ENCODE measurements at places on chromosomes 2 and 18.
A peak's percentile ranks its signal among the peaks of the same experiment; 100 is the strongest.

GRCh38 chr2:196592911-196593881 lies 46.3 kb upstream of the CCDC150 start:
- DNase-seq = no peak

- peak; percentile 74 for DNase-seq
These were observed 58.5 kb downstream of the HS1BP3 start for GRCh38 chr2:20592106-20593071.

DNA sequence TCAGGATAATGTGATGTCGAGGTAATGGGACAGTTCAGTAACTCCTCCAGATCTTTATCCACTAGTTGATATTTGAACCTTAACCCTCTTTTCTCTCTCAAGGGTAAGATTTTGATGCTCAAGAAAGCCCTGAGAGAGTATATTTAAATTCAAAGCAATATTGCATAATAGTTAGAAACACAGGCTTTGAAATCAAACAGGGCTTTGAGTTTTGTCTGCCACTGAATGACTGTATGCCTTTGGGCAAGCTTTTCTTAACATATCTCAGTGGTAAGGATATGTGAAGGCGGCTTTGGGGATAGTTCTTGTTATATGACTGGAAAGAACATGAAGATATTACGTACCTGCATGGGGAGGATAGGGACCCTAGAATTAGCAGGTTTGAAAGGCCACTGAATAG lies 11.1 kb downstream of the ITPRID2 start:
- no peak for DNase-seq

GRCh38 chr2:187884003-187884402 lies 329.8 kb upstream of the TFPI start:
- DNase-seq = no peak

DNA sequence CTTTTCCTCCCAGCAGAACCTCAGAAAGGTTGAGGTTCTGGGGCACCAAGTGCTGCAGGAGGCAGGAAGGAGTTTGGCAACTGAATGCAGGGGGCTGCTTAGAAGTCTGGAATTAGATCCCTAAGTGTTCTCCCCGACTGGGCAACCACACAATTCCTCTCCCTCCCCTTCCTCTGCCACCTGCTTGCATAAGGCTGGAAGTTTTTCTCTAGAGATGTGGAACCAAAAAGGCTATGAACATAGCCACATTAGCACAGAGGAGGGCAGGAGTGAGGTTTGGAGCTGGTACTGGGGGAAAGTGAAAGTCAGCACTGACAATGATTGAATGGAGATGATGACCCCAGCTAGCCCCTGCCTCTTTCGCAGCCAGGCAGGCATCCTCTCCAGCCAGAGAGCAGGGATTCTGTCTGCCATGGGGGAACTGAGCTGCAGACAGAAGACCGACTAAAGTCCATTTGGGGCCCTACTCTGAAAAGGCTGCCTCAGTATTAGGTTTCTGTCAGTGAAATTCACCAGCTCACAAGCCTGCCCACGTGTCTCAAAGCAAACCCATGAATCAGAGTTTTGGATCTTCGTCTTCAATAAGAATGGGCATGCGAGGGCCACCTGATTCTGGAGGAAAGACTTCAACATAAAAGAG lies 87.9 kb upstream of the ITGA6 start:
- peak; percentile 72 for DNase-seq

DNA sequence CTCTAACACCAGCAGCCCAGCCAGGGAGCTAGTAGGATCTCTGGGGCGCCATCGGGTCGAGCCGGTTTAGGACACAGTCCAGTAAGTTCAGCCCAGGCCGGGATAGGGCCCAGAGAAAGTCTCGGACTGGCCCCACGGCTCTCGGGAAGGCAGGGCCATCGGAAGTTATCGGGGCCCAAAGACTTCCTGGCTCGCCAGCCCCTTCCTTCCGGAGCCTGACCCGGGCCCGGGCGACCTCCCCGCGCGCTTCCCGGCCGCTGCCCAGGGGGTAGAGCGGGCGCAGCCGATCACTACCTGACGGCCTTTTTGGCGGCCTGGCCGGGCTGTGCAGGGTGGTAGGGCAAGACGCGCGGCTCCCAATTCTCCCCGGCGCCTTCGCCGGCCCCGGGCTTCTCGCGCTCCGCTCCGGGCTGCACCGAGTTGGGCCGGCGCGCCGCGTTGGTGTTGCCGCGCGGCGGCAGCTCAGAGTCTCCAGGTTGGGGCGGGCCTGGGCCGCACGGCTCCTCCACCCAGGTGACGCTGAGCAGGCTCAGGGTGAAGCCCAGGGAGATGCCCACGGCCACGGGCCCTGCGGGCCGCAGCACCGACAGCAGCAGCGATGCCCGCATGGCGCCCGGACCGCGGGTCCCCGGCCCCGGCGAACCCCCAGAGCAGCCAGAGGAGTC lies 546 bp downstream of the CHPF start:
- DNase-seq = no peak

DNA sequence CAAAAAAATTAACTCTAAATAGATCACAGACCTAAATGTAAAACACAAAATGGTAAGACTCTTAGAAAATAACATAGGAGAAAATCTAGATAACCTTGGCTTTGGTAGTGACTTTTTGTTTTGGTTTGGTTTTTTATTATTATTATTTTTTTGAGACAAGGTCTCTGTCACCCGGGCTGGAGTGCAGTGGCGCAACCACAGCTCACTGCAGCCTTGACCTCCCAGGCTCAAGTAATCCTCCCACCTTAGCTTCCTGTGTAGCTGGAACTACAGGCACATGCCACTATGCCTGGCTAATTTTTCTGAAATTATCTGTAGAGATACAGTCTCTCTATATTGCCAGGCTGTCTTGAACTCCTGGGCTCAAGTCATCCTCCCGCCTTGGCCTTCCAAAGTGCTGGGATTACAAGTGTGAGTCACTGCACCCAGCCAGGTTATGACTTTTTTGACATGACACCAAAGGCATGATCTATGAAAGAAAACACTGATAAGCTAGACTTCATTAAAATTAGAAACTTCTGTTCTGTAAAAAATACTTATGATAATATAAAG lies 88.0 kb downstream of the HNRNPLL start:
- peak; percentile 3 for DNase-seq

DNA sequence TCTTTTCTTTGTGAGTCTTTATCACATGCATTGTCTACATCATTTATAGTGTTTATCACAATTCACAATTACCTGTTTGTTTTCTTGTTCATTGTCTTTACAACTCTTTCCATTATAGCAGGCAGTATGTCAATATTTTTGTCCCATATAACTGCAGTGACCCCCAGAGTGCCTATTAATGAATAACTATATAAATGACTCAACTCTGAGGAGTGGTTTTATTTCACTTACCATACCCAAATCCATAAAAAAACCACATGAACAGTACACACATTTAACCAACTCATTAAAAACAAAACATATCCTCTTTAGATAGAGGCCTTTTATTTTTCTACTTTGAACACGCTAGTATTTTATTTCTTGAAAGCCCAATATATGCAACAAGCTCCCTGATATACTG lies 1419.1 kb upstream of the NXPH2 start:
- DNase-seq = no peak

DNA sequence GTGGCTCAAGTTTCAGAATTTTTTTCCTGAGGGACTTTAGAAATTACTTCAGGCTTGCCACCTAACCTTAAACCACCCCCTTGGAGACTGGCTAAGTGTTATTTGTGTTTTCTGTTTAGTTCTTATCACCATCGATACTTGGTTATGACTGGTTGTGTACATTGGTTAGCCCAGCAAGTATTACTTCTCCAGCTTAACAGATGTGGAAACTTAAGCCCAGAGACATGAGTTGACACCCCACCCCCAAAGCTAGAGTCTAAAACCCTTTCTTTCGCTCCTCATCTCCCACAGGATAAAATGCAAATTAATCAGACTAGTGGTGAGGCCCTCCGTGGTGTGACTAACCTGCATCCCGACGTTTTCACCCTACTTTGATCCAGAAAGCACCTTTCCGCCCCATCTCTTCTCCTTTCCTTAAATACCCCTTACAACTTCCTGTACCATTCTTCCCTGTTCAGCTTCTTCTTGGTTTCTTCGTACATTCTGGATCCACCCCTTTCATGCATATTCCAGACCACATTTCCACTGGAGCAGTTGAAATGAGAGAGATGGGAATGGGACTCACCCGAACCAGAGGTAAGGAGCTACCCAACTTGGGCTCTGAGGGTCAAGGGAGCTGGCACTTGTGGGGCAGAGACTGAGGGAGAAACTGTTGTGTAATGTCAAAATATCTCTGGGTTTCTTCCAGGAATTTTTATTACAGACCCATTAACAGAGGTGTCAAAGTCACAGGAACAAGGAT lies 819 bp upstream of the MAP3K2 start:
- peak; percentile 52 for DNase-seq

- peak; percentile 32 for DNase-seq
These were observed 59.4 kb downstream of the DGKD start for GRCh38 chr2:233413559-233414272.
